Occipital lobe (tissue), 3 donors: ENCODE measurements at places on chromosomes 11 and 22. TPM values are rescaled to one million over a fixed set of nuclear protein-coding genes. Genes with fewer than 3 reads are reported as not detected.
A peak's percentile ranks its signal among the peaks of the same experiment; 100 is the strongest.

- no peak for DNase-seq
Measured at GRCh38 chr11:36703055-36703404, 105.0 kb upstream of the RAG2 start.

GRCh38 chr22:27994481-27995331 lies 75.7 kb upstream of the PITPNB start:
- DNase-seq = no peak

GRCh38 chr11:130180491-130180890 lies 20.9 kb downstream of the ST14 start:
- peak; percentile 19 for DNase-seq

DNA sequence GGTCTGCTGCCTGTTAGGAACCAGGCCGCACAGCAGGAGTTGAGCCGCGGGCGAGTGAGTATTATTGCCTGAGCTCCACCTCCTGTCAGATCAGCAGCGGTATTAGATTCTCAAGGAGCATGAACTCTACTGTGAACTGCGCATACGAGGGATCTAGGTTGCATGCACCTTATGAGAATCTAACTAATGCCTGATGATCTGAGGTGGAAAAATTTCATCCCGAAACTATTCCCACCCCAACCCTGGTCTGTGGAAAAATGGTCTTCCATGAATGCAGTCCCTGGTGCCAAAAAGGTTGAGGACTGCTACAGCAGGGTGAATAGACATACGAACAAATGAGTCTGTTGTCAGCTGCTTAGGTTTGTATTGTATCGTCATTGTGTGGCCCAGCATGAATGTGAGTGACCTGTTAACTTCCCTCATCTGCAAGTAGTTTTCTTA lies 29.8 kb downstream of the RNF141 start:
- no peak for DNase-seq

Gene CDC42EP2
- 9.0 TPM for total RNA-seq

- no peak for DNase-seq
Measured at GRCh38 chr22:25570486-25570885, 6.0 kb downstream of the GRK3 start.

Gene DDX6
- 283 TPM for total RNA-seq

GRCh38 chr11:9838961-9839360 lies 175.1 kb downstream of the SWAP70 start:
- no peak for DNase-seq

- DNase-seq = no peak
Measured at GRCh38 chr11:122863704-122864326, 18.7 kb upstream of the JHY start.

Gene CD82
- 8.3 TPM for total RNA-seq

- no peak for DNase-seq
Measured at GRCh38 chr11:102637731-102638130, 12.6 kb upstream of the MMP20 start.

- DNase-seq = no peak
Measured at GRCh38 chr11:115215694-115216617, 288.3 kb downstream of the CADM1 start.

Gene RFPL3
- total RNA-seq = not detected

- DNase-seq = no peak
Measured at GRCh38 chr11:113728814-113729213, 22.7 kb upstream of the TMPRSS5 start.

Gene IL18BP
- 2.7 TPM for total RNA-seq

- DNase-seq = no peak
Measured at GRCh38 chr11:35651263-35651662, 11.3 kb upstream of the TRIM44 start.

DNA sequence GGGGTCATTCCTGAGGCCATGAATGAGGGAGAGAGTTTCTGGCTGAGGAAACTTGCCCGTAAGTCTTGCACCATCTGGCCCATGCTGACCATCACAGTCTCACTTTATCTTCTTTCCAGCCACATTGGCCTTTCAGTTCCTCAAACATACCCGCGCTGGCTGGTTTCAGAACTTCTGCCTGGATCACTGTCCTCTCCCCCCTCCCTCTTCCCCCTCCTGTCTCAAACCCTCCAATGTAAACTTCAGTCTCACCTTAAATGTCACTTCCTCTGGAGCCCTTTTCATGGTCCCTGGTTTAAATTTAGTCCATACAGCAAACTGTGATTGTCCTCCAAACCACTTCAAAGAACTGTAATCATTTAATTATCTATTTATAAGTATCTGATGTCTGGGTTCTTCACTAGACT lies 3.7 kb upstream of the TMEM109 start:
- DNase-seq = no peak

GRCh38 chr11:104451197-104451893 lies 287.4 kb upstream of the PDGFD start:
- no peak for DNase-seq

Gene SLC5A4
- total RNA-seq = not detected

- no peak for DNase-seq
Measured at GRCh38 chr11:87154246-87154645, 116.5 kb downstream of the TMEM135 start.

- no peak for DNase-seq
Measured at GRCh38 chr22:25883482-25884033, 141.6 kb downstream of the MYO18B start.

DNA sequence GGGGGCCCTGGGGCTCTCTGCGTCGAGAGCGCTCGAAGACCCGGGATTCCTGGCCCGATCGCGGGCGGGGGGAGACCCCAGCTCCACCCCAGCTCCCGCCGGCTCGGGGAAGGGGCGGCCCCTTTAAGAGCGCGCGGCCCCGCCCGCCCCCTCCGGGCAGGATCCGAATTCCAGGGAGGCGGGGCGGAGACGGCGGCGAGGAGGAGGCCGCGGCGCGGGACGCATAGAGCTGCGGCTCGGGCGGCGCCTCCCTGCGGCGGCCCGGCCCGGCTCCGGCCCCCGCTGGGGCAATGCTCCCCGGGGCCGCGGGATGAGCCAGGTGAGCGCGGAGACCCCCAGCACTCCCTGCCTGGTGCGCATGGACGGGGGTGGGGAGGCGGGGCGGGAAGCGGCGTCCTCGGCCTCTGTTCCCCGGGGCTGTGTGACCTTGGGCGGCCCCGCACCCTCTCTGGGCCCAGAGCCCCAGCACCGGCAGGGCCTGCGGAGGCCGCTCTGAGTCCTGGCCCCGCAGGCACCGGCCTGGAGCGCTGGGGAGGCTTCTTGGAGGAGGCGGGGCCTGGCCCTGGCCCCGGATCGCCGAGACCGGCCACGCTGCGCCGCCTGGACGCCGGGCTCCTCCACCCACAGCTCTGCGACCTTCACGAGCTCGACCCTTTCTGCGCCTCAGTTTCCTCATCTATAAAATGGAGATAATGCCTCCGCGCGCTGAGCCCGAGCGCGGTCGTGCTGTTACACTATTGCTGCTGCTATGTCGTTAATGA lies 565 bp downstream of the GAS2L1 start:
- DNase-seq = peak; percentile 48

GRCh38 chr22:30270832-30271231 lies 4.2 kb upstream of the OSM start:
- no peak for DNase-seq

DNA sequence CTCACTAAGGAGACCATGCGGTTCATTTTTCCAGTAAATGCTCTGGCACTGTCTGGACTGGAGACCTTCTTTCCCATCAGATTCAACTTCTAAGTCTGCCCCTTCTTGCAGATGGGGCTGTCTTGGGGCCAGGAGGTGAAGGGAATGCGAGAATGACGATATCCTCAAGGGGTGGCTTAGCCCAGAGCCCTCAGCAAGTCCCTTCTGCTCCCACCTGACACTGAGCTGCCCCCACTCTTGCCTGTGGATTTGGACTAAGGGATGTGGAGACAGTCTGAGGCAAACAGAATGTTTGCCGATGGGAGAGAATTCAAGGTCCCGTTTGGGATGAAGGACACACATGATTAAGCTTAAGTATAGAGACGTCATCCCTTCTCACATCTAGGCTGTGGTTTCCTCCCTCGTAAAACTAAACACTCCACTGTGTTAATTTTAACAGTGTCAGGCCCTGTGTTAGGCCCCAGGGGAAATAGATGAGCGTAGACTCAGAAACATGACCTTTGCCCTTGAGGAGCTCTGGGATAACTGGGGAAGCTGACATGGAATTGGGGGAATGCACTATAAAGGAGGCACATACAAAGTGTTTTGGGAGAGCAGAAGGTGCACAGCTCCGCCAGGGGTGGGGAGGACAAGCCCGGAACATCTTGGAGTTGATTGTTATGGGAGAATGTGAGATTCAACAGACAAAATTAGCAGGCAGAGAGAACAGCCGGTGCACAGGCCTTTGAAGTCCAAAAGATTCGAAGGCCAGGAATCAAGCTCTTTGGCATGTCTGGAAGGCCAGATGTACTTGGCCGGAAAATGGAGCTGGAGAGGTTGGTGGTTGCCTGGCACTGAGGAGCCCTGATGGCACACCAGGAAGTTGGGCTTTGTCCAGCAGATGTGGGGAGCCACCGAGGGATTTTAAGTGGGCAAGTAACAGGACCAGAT lies 71.6 kb downstream of the ST3GAL4 start:
- peak; percentile 46 for DNase-seq

Gene OR52L1
- not detected for total RNA-seq

Gene GDPD4
- not detected for total RNA-seq

Gene JHY
- 6.2 TPM for total RNA-seq

- no peak for DNase-seq
Measured at GRCh38 chr11:8239536-8240228, 24.0 kb downstream of the LMO1 start.
